ENCODE measurements at places on chromosomes 1 and 21.
A peak's percentile ranks its signal among the peaks of the same experiment; 100 is the strongest.

DNA sequence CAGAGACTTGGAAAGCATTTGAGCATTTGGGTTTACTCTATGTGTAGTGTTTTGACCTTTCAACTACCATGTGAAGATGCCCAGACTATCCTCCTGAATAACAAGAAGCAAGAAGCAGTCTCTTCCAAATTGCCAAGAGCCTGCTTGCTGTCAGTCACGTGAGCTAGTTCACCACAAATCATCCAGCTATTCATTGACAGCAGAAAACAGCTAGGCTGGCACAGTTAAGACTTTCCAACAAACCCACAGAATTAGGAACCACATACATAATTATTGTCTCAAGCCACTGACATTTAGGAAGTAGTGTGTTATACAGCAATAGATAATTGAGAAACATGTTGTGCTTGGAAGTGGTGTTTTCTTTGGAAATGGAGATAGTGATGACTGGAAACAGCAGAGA is 1652.0 kb downstream of the NCAM2 start:
- no peak for DNase-seq

DNA sequence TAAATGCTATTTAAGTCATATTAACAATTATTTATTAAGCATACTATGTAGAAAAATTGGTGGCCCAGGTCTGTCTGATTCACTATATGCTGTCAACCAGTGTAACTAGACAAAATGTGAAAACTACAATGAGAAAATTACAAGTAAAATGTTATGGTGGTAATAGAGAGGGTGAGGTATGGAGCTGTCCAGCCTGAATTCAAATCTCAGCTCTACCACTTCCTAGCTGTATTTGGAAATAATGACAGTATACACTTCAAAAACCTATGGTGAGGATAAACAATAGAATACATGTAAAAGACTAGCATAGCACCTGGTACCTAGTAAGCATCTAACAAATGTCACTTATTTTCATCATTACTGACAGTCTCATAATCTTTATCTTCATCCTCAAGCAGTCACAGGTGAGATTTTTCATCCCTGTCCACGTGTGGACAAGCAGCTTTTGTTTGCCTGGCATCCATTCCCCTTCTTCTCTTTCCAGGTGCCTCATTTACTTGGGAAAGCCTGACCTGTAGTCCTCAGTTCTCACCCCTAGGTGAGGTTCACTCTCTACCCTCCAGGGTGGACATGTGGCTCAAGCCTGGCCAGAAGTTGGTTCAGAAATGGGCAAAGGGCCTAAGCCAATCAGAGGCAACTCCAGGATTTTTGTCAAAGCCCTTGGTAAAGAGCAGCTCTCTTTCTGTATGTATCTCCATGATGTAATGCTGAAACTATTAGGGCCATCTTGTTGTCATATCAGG is 29.5 kb downstream of the EGLN1 start:
- DNase-seq: no peak

- no peak for DNase-seq
Observed at GRCh38 chr1:39152923-39153322, 51.6 kb upstream of the MACF1 start.

DNA sequence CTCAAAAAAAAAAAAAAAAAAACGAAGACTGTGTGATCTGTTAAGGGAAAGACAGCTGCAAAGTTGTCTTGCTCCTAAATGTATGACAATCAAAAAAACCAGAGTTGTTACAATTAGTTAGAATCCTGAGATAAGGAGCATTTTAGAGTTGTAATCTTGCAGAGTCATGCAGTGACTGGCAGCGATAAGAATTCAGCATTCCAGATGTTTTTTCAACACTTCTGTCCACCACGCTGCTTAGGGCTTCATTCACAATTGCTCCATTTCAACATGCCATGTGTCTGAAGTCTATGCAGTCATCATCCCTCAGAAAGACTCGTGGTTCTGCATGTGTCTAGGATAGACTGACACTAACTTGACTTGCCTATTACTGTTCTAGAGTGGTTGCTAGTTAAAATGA is 102.4 kb upstream of the BACE2 start:
- DNase-seq: no peak

DNA sequence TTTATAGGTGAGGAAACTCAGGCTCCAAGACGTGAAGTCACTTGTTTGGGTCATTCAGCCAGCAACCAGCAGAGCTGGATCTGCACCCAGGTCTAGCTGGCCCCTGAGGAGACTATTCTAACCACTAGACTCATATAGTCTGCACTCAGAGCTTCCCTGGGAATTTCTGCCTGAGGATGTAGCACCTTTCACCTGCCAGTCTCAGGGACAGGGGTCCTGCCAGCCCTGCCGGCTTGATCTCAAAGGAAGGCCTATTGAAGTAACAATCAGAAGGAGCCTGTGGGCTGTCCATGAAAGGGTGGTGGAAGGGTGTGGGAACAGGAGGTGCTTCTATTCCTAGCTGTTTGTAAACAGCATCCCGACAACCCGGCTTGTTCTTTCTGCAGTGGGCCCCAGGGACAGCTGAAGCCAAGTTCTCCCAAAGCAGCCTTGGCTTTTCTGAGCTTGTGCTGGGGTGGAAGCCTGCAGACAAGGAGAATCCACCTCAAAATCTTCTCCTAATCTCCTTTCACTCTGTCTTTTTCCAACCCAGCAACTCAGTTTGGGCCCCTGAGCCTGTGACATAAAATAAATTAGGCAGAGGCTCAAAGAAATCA is 7.8 kb downstream of the LMOD1 start:
- no peak for DNase-seq

GRCh38 chr1:12436345-12436658 is 181.7 kb downstream of the DHRS3 start:
- no peak for DNase-seq

DNA sequence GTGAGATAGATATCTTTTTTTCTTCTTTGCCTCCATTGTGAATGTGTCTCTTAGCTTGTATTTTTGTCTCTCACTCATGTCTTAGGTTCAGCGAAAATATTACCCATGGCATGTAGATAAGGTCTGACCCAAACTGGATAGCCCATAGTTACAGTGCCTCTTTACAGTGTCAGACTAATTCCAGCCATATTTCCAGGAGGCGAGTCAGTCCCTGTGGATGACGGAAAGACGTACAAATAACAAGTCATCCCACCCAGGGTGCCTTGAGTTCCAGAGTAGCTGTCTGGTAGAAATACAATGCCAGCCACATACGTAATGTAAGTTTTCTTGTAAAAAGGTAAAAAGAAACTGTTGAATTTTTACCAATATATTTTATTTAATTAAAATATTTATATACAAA is 157.3 kb downstream of the ZNF281 start:
- no peak for DNase-seq

- peak; percentile 41 for DNase-seq
Observed at GRCh38 chr1:45569962-45570581, 13.8 kb upstream of the NASP start.

GRCh38 chr1:231748760-231749415 is 122.3 kb downstream of the DISC1 start:
- DNase-seq: no peak

DNA sequence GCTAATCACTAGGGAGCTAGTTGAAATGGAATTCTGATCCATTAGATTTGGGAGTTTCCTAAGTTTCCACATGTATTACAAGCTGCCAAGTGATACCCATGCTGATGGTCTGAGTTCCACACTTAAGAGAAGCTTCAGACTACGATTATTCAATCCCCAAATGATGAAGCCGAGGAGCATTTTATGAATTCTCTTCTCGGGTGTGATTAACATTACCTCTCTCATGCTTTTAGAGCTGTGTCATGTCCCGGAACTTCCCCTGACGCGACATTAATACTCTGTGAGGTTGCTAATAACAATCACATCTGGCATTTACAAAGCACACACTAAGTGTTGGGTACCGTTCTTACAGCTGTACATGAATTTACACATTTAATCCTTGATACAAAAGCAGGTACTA is 63.0 kb downstream of the KCNJ15 start:
- DNase-seq: no peak
